LoVo (cell line): ENCODE measurements at places on chromosomes 5 and 9.

DNA sequence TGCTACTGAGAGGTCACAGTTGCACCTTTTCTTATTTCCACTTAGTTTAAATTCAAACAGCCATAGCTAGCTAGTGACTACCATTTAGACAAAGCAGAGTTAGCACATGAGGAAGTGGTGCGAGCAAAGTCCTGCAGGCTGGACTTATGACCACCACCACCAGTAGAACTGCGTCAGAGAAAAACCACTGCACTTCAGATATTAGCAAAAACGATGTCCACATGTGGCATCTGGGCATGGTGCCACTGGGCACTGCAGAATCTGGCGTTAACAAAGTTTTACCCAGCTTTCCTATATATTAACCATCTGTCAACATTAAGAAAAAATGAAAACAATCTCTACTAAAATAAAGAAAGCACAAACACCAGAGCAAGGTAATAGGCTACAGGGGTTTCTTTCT lies 80.1 kb downstream of the SPTLC1 start:
- no peak for DNase-seq

DNA sequence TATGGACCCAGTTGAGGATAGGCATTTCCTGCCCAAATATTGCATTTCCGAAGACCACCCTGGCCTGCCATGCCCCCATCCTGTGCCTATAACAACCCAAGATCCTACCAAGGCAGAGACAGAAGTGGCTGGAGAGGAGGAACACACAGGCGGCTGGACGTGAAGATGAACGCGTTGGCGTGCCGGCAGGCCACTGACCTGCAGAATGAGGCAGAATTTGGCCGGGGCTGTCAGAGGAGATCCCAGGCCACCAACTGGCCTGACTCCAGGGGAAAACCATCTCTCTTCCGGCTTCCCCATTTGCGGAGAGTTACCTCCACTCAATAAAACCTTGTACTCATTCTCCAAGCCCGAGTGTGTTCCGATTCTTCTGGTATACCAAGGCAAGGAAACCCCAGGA lies 1507.5 kb downstream of the EFNA5 start:
- DNase-seq: no peak

DNA sequence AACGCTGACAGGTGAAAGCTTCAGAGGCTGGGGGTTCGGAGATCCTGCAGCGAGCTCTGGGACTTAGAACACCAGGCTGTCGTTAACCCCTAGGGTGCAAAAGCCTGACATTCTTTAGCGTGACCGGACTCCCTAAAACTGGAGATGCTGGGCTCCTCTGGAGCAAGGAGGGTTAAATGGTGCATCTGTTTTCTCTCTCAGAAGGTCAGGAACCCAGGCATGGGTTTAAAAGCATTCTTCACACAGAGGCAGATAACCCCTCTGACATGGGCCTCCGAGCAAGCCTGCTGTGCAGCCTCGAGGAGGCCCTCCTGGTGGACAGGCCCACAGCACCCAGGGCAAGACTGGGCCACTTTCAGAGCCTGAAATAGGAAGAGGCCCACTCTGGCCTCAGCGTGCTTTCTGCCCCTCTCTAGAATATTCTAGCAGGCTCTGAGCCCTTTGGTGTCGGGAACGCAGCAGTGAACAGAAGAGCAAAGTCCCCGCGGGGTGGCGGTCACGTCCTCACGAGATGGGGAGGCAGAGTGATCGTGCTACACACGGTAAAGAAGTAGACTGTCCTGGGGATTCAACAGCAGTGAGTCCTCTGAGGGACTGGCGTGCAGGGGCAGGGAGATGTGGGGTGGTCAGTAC lies 124.8 kb downstream of the COL23A1 start:
- DNase-seq: no peak

DNA sequence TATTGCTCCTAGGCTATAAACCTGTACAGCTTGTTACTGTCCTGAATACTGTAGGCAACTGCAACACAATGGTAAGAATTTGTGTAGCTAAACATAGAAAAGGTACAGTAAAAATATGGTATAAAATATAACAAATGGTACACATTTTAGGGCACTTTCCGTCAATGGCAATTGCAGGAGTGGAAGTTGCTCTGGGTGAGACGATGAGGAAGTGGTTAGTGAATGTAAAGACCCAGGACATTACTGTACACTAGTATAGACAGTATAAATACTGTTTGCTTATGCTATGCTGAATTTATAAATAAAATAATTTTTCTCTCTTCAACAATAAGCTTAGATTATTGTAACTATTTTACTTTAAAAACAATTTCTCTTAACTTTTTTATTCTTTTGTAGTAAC lies 15.6 kb upstream of the ADRB2 start:
- no peak for DNase-seq

DNA sequence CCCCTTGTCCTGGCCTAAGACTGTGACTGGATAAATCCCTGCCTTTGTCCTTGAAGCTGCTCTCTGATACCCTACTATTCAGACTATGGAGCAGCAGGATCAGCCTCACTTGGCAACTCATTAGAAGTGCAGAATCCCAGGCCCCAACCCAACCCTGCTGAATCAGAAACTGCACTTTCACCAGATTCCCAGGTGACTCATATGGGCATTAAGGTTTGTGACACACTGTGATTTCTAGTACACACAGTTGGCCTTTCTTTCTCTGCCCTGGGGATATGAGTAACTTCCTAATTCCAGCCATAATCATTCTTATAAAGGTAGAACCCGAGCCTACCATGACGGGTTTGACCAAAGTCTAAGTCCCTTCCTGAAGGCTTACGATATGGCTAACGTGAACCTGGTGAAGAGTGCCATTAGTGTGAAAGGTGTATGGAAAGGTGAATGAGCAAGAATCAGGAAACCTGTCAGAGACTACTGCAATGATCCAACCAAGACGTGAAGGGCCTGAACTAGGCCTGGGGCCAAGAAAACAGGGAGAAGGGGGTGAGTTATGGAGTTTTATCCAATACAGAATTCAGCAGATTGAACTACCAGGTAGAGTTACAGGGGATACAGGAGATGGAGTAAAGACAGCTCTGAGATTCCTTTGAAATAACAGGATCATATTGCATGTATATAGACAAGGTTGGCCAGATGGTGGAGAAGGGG lies 533.0 kb downstream of the BNC2 start:
- DNase-seq: peak; percentile 56
